H7 (cell line): ENCODE measurements at places on chromosomes 13 and 19.

- peak; percentile 97 for DNase-seq
Measured at GRCh38 chr19:43639519-43640423, at the start of gene CADM4. Gene CADM4, minus strand, starts transcription at chr19:43639850. Its CDS starts 60 bp downstream, at chr19:43639790.

GRCh38 chr19:33000910-33001309 lies 28.9 kb downstream of the FAAP24 start:
- DNase-seq = no peak

- DNase-seq = no peak
Measured at GRCh38 chr19:9808855-9809824, 9.7 kb downstream of the FBXL12 start.

DNA sequence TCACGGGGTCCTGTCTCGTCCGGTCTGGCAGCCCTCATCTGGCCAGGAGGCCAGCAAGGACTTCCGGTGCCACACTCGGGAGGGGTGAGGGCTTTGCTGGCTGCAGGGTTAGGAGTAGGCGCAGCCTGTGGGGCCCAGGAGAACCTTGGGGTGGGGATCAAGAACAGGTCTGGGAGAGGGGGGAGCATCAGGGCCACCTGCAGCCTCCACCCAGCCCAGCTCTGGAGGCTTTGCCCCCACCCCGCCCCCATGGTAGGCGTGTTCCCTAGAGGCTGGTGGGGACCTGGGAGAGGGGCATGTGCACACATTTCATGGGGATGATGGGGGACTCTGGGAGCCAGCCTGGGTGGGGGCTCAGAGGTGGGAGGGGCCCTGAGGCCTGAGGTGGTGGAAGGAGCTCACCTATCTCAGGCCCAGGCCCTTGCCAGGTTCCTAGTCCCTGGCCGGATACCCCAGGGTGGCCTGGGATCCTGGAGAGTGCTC lies 23.3 kb downstream of the WTIP start:
- peak; percentile 42 for DNase-seq

GRCh38 chr19:35143231-35143715 lies at the start of gene FXYD7:
Gene FXYD7, plus strand, starts transcription at chr19:35143255. Its CDS starts 79 bp downstream, at chr19:35143334.
- peak; percentile 75 for DNase-seq

- no peak for DNase-seq
Measured at GRCh38 chr13:26202365-26202972, 19.6 kb downstream of the RNF6 start.

GRCh38 chr13:73038064-73038463 lies 20.7 kb upstream of the KLF5 start:
- no peak for DNase-seq

DNA sequence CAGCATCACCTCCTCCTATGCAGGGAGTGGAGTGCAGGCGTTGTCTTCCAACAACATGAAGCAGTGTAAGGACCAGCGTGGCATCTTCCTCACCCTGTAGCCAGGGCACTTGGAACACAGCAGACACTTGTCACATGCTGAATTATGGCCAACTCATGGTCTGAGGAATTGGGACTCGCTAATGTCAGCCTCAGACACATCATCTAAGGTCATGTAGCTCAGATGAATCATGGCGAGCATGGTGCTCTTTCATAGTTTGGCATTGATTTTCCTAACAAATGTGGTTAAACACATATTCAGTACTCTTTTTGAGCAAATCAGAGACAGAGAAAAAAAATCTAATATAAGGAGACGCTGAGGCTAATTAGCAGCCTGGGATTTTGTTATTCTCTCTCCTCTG lies 99.6 kb upstream of the SGCG start:
- DNase-seq = no peak

DNA sequence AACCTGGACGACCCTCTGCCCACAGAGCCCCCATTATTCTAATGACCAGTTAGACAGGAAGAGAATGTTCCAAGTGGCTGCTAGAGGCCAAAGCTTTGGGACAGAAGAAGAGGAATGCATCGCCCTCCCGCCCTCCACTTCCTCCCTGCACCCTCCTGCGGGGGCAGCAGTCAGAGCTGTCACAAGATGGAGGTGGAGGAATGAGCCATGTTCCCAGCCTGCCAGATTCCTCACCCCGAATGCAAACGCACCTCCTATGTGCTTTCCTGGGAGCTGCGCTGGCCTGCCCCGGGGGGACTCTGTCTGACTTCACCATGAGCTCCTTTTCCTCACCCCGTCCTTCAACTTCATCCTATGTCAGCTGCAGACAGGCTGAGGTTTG lies 1.7 kb downstream of the YJEFN3 start:
- DNase-seq = peak; percentile 85

- peak; percentile 99 for DNase-seq
Measured at GRCh38 chr19:13117772-13118423, at the start of gene NACC1. Gene NACC1, plus strand, starts transcription at chr19:13118264. Its CDS starts 16,944 bp downstream, at chr19:13135208.

DNA sequence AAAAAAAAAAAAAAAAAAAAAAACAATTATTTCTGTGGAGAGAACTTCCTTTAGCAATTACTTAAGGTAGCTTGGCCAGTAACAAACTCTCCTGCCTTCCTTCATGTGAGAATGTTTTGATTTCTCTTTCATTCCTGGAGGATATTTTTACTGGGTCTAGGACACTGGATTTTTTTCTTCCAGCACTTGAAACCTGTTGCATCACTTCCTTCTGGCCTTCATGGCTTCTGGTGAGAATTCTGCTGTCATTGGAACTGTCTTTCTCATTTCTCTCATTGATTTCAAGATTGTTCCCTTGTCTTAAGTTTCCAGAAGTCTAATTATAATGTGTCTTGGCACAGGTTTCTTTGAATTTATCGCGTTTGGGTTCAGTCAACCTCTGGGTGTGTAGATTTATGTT lies 19.3 kb upstream of the RAB20 start:
- no peak for DNase-seq

DNA sequence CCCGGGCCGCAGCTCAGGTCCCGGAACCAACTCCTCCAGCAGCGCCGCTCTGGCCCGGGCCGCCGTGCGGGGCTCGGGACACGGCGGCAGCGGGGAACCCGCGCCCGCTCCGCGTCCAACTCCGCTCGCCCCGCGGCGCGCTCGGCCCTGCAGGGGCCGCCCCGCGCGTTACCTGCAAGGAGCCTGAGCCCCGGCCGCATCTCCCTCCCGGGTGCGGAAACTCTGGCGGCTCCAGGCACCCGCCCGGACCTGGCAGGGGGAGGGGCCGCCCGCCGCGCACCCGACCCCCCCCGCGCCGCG lies at the start of gene TMTC4:
TSS of gene TMTC4 (minus strand) at position 224 of the 300 bp plus-strand sequence. CDS start 4,433 bp downstream, outside the sequence.
- no peak for DNase-seq

GRCh38 chr19:41541990-41542584 lies 33.9 kb upstream of the CEACAM21 start:
- DNase-seq = peak; percentile 42

DNA sequence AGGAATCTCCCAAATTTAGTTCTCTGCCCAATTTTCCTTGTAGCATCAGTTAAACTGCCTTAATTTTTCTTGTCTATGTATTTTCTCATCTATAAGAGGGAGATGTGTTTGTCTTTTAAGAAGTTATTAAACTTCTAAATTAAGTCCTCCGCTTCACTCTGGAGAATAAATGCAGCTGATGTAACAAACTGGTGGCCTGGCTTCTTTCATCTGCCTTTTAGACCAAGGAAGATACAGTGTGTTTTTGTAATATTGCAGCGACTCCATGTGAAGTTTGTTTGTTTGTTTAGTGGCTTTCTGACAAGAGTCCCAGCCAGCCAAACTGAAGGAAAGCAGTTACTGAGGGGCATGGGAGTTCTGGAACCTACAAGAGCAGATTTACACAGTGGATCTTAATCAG lies 56.4 kb downstream of the KLF12 start:
- DNase-seq = no peak

DNA sequence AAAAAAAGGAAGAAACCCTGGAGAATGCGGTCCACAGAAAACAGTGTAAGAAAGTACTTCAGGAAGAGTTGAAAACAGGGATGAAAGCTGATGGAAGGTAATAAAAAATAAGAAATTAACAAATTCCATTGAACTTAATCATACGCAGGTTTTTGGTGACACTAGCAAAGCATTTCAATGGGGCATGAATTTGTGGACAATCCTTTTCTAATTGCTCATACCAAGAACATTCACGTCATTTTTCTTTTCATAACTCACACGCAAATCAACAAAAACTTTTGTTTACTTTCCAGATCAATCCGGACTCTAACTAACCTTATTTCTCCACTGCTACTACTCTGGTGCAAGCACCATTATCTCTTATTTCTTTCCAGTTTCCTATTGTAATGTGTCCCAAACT lies 1195.0 kb downstream of the SLITRK5 start:
- no peak for DNase-seq

- no peak for DNase-seq
Measured at GRCh38 chr19:34556488-34556887, 74.9 kb downstream of the WTIP start.

GRCh38 chr13:90428522-90429210 lies 918.8 kb upstream of the MIR17HG start:
- no peak for DNase-seq

GRCh38 chr13:29707876-29708543 lies 112.5 kb upstream of the SLC7A1 start:
- DNase-seq = peak; percentile 71

GRCh38 chr13:84730376-84730775 lies 848.1 kb upstream of the SLITRK1 start:
- DNase-seq = no peak

- DNase-seq = no peak
Measured at GRCh38 chr19:34178274-34178610, 5.9 kb downstream of the LSM14A start.

GRCh38 chr19:17482877-17483604 lies 12.7 kb downstream of the SLC27A1 start:
- DNase-seq = no peak

DNA sequence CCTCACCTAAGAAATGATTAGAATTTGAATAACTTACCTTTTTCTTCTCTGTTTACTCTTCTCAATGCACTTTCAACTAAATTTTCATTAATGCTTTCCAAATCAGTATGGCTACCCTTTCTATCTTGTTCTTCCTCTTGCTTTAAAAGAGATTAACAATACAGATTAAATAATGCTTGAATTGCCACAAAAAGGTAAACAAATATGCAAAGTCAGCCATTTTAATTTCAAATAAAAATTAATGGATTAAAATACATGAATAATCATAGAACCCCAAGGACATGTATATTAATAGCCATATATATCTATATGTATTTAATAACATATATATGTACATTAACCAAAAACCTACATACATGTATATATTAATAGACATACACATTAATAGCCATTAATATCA lies 7.9 kb upstream of the NEK5 start:
- no peak for DNase-seq

GRCh38 chr19:41869374-41869955 lies 7.6 kb upstream of the CD79A start:
- peak; percentile 40 for DNase-seq

DNA sequence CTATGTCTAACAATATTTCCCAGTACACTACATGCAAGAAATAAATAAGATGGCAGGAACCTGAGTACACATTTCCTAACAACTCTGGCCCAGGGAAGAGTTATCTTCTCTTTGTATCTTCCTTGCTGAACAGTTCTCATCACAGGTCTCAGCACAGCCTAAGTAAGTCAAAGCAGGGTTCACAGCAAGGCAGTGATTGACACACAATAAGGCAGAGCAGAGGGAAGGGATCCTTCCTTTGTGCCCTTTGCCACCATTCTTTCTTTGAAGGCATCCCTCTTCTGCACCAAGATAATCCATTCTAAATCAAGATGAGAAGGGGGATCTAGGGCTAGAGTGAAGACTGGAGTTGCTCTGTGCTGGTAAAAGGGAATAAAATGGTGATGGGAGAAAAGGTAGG lies 73.4 kb upstream of the TRPC4 start:
- no peak for DNase-seq

DNA sequence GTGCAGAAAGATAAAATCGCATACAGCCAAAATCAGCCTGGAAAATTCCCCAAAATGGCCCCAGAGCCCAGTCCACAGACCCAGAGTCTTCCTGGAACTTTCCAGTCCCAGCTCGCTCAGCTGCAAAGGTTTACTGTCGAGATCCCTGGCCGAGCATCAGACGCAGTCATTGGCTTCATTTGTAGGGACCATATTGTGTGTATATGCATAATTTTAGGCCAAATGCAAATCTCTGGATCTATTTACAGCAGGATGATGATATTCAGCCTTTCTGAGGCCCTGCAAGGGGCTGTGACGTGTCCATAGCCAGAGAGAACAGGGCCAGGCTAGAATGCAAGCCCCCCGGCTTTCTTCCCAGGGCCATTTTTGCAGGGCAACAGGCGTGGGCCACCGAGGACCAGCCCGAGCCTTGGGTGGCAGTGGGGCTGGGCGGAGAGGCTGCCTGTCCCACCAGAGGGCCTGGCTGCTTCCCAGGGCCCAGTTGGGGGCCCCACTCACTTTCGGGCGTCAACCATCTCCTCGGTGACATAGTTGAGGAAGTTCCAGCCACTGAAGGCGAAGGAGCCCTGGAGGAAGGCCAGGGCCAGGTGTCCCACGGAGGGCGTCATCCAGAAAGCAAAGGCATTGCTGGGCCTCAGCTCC lies 13.7 kb downstream of the SLC7A10 start:
- DNase-seq = peak; percentile 49

GRCh38 chr13:109667056-109667455 lies 119.3 kb downstream of the IRS2 start:
- DNase-seq = no peak

GRCh38 chr13:102571075-102571474 lies 25.7 kb upstream of the TPP2 start:
- DNase-seq = no peak

DNA sequence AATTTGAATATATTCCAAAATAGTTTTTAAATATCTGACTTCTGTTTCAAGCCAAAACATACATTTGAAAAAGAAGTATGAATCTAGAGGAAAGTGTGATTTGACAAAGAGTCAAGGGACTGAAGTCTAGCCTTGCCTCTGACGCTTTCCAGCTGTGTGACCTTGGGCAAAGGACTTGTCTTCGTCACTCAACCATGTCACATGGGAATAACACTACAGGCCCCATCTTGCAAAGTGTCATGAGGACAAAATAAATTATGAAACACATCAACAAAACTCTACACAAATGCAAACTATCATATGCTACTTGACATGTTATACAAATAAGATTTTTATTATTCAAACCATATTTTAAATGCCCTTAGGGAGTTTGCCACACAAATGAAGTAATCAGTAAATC lies 73.0 kb downstream of the CYSLTR2 start:
- no peak for DNase-seq

GRCh38 chr19:46737298-46737654 lies 8.6 kb upstream of the FKRP start:
- peak; percentile 42 for DNase-seq

GRCh38 chr19:18053576-18054219 lies 33.0 kb downstream of the IL12RB1 start:
- DNase-seq = no peak
